ENCODE measurements at places on chromosomes 5 and 9.

- no peak for DNase-seq
Observed at GRCh38 chr9:134885001-134885678, 4.5 kb downstream of the FCN2 start.

DNA sequence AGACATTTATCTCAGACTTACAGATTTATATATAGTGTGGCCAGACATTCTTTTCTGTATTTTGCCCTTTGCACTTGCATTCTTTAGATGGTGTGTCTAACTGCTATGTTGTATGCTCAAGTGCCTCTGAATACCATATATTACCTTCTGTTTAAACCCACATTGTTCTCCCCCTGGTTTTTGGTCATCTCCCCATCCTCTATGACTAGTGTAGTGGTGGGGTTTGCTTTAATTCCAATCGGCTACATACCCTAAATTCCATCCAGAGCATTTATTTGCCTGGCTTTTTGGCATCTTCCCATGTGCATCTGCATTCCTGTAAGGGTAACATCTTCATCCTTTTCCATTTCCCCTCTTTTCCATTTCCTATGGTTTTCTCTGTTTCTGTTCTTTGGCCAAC lies 271.0 kb upstream of the SLC30A5 start:
- no peak for DNase-seq

- DNase-seq = no peak
Observed at GRCh38 chr9:37719526-37719925, 34.1 kb upstream of the TRMT10B start.

DNA sequence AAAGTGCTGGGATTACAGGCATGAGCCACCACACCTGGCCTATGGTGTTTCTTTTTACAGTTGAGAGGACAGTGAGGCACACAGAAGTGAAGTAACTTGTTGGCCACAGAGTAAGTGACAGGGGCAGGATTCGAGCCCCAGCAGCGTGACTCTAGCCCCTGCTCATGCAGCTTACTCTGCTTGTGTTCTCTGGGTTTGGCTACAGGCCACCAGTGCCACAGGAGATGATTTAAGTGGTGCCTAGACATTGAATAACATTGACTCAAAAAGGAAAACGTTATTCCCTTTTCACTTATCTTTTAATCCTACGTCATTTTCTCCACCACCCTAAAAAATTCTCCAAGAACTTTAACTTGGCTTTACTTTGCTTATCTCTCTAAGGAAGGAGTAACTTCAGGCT lies 61.4 kb downstream of the SNX24 start:
- DNase-seq = no peak

DNA sequence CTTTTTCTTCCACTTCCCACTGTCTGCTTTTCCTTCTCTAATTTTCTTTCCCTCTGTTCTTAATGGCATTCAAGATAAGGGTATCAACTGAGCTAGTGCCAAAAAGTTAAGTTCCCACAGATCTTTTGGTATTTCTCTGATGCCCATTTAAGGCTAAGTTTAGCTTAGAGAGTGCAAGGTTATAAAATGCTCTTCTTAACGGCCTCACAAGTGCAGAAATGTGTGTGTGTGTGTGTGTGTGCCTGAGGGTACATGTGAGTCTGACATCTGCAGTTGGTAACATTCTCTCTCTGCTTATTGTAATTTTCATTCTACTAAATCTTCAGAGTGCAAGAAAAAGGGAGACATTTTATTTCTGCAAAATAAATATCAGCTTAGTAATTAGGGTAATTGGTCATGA lies 24.2 kb downstream of the FBN2 start:
- DNase-seq = no peak

- DNase-seq = no peak
Observed at GRCh38 chr5:126358525-126358924, 64.7 kb upstream of the GRAMD2B start.

GRCh38 chr5:11452852-11453251 lies 451.4 kb downstream of the CTNND2 start:
- no peak for DNase-seq

DNA sequence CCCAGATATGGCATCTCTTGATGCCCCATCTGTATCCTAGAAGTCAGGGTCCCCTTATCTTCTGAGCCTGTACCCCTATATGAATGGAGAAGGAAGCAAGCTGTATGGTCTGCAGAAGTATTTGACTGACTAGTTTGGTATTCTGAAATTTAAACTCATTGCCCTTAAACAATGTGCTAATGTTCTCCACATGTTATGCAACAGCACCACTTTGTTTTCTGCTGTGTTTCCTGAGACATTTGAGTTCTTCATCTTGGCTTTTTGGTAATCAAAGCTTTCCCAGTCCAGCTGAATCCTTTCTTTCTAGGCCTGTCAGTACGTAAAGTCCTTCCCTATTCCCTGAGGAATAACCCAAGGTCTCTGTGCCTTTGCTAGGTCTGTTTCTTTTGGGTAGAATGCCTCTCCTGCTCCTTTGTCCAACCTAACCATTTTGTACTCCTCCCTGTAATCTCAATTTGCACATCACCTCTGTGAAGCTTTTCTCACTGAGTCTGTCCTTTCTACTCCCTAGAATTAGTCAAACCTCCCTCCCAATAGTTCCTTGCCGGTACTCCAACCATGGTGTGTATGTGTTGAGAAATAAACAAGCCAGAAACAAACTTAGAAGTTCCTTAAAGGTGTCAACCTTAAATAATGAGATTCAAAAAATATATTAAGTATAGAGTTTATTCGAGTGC lies 72.1 kb upstream of the HSPB3 start:
- DNase-seq = no peak

GRCh38 chr9:95261890-95262289 lies 55.6 kb downstream of the FANCC start:
- no peak for DNase-seq

GRCh38 chr5:167573370-167574127 lies 717.9 kb upstream of the WWC1 start:
- DNase-seq = no peak

- DNase-seq = no peak
Observed at GRCh38 chr5:57598097-57598496, 115.5 kb upstream of the ACTBL2 start.

DNA sequence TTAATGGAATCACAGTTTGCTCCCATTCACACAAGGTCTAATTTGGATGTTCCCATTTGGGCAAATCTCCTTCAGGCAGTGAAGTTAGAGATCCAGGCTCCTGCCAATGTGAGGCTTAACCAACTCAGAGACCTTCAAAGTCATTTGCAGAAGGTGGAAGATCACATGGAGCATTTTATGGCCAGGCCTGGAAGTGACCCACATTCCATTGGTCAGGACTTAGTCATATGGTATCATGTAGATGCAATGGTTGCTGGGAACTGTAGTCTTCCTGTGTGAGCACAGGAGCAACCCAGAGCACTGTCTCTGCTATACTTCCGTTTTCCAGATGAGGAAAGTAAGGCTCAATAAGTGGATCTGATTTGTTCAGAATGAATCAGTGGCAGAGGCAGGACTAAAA lies 292.7 kb upstream of the SMARCA2 start:
- no peak for DNase-seq

- DNase-seq = no peak
Observed at GRCh38 chr9:135083831-135084230, 3.6 kb upstream of the OLFM1 start.

- no peak for DNase-seq
Observed at GRCh38 chr5:133265720-133266526, 214.1 kb downstream of the HSPA4 start.

GRCh38 chr5:148734518-148734917 lies 80.2 kb upstream of the HTR4 start:
- no peak for DNase-seq

- DNase-seq = no peak
Observed at GRCh38 chr5:15618938-15619337, 119.0 kb downstream of the FBXL7 start.

DNA sequence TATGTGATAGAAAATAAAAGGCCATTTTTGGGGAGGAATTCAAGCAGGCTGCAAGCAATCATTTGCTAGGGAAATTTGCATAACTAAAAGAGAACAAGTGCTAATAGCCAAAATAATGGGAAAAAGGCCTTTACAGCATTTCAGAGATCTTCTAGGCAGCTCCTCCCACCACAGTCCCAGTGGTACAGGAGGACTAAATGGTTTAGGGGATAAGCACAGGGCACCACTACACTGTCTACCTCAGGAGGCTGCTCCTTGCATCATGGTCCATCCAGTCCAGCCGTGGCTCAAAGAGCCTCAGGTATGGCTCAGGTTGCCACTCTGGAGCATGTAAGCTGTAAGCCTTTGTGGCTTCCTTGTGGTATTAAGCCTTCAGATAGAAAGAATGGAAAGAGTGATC lies 485.6 kb downstream of the PDE4D start:
- DNase-seq = no peak

DNA sequence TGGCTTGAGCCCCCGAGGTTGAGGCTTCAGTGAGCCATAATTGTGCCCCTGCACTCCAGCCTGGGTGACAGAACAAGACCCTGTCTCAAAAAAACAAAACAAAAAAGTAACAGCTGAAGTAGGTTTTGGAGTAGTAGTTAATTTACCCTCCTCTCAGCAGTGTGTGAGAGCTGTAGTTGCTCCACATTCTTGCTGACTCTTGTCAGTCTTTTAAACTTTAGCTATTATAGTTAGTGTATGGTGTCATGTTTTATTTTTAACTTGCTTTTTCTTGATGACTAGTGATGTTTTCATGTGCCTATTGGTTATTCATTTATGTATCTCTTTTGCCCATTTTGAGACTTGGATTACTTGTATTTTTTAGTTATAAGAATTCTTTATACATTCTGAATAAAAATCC lies 52.9 kb upstream of the DHFR start:
- DNase-seq = no peak

GRCh38 chr5:154576429-154576806 lies 98.4 kb upstream of the HAND1 start:
- no peak for DNase-seq

DNA sequence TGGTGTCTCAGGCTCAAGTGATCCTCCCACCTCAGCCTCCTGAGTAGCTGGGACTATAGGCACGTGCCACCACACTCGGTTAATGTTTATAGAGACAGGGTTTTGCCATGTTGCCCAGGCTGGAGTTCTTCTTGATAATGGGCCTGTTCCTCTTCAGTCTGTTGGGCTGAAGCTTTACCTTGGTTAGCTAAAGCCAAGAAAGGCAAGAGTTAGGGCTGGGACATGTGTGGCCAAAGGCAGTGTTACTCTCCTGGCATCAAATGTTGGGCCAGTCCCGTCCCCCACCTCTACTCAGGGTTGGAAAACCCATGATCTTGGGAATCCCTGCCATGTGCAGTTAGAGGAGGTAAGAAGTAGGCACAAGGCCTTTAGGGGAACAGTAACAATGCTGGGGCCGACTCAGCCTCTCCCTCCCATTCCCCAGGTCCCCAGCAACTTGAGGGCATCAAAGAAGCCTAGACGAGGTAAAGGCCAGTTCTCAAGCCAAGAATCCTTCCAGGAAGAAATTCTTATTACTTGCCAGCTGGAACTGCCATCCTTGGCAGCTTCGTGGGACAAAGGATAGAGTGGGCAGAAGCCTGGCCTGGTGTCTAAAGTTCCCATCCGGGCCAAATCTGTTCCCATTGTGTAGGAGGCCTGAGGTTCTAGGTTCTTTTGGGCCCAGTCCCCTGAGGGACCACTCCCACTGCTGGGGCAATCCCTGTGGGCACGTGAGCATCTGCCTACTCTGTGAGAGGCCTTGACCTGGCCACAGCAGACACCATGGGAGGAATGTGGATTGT lies 4.5 kb downstream of the EGR1 start:
- DNase-seq = no peak

DNA sequence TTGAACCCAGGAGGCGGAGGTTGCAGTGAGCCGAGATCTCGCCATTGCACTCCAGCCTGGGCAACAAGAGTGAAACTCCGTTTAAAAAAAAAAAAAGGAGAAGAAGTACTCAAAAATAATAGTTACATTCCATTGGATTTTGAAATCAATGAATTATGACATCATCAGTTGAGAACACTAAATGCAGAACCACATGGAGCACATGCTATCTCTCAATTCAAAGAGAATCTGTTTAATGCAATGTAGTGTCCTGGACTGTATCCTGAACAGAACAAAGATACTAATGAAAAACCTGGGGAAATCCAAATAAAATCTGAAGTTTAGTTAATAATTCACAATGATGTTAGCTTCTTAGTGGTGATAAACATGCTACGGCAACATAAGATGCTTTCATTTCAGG lies 20.3 kb downstream of the CDC14B start:
- DNase-seq = no peak

DNA sequence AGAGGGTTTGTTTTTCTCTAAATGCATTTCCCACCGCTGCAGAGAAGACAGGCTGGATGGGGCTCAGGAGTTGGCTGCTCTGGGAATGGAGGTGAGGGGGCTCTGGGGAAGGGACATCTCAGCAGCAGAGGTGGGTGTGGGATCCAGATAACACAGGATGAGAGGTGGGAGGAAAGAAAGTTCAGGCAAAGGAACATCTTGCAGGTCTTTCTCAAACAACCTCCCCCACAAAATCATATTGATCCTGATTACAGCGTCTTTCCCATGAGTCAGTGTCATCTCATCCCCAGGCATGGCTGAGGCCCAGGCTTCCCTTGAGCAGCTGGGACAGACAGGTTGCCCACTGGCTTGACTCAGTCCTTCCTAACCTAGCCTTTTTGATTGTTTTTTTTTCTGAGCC lies 11.3 kb upstream of the ACSL6 start:
- no peak for DNase-seq

- peak; percentile 62 for DNase-seq
Observed at GRCh38 chr5:177306674-177307543, 3.3 kb downstream of the PRELID1 start.

GRCh38 chr9:136902259-136902821 lies 16.0 kb downstream of the TRAF2 start:
- DNase-seq = no peak

- no peak for DNase-seq
Observed at GRCh38 chr5:141910271-141910673, 13.4 kb upstream of the DELE1 start.

GRCh38 chr9:114621975-114622609 lies 11.0 kb downstream of the TMEM268 start:
- DNase-seq = no peak

DNA sequence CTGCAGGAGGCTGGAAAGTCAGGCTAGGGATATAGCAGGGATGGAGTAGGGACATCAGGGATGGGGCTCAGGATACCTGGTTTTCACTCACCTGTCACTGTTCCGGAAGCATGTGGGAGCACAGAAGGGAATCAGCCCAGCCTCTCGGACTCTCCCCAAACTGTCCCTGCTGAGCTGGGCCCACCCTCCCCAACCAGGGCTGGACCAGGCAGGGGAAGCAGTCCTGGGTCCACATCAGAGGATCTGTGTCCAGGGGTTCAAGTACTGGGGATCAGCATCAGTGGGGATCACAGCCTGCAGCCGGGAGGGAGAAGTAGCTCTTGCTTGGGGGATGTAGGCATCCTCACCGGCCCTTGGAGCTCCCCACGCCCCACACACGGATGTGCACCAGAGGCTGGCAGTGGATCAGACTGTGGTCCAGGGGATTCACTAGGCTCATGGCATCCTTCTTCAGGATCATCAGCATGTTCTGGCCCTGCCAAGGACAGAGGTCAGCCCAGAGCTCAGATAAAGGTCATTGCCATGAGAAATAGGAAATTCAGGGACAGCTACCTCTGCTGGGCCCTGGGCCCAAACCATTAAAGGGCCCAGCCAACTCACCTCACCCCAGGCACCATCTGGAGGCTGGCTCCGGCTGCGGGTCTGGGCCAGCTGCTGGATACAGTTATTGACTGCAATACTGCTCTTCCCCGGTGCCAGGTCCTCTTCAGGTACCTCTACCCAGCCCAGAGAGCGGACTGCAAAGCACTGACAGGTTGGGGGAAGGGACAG lies 2.5 kb downstream of the APBB3 start:
- no peak for DNase-seq

- no peak for DNase-seq
Observed at GRCh38 chr5:11104651-11105112, 343.6 kb upstream of the DAP start.

GRCh38 chr9:6616951-6617602 lies 28.5 kb downstream of the GLDC start:
- DNase-seq = no peak

- DNase-seq = no peak
Observed at GRCh38 chr9:116237456-116237855, 83.9 kb downstream of the PAPPA start.

Data from bone marrow (tissue), 2 donors.